Central memory CD8-positive, alpha-beta T cell (primary cell): ENCODE measurements at places on chromosomes 6 and 20.

- no peaks in the 10 kb centered on the region for H3K27me3 ChIP-seq
- no peak overlapping the region for H3K27ac ChIP-seq
- H3K4me3 ChIP-seq: no peak overlapping the region
- no peak for DNase-seq
- peaks cover 10% of the 10 kb centered on the region for H3K36me3 ChIP-seq
- peaks cover 50% of the 10 kb centered on the region for H3K4me1 ChIP-seq
Observed at GRCh38 chr20:47531458-47531857, 29.8 kb downstream of the NCOA3 start.

DNA sequence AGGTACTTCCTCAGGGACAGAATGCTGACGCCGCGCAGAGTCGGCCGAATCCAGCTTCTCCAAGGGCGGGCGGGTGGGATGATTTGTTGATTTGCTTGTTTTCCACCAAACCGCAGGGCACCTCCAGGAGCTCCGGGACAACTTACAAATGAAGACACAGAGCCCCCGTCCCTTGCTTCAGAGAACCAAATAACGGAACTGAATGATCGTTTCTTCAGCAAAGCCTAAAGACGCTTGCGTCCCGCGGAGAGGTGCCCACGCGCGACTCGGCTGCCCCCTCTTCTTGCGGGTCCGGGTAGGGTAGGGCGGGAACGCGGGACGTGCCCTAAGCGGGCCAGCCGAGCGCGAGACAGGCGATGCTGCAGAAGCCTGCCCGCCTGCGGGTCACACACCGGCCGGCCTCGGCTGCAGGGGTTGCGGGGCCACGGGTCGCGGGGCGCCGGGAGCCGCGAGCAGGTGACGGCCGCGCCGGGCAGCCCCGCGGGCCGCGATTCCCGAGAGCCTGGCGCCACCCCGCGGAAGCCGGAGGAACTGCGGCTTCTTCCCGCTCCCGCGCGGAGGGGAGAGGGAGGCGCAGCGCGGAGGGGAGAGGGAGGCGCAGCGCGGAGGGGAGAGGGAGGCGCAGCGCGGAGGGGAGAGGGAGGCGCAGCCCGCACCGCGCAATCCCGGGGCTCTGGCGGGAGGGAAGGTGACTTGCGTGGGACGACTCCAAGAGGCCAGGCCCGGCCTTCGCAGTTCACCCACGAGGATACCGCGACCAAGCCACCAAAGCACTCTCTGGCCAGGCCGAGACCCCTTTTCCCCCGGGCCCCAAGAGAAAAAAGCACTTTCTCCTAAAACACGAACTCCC lies 7.7 kb upstream of the FOXF2 start:
- DNase-seq: no peak
- H3K4me3 ChIP-seq: no peak overlapping the region
- peaks cover 29% of the 10 kb centered on the region for H3K4me1 ChIP-seq
- H3K27me3 ChIP-seq: peaks cover 66% of the 10 kb centered on the region
- peaks cover 7% of the 10 kb centered on the region for H3K36me3 ChIP-seq

GRCh38 chr6:150898399-150899170 lies 33.1 kb downstream of the MTHFD1L start:
- no peaks in the 10 kb centered on the region for H3K27me3 ChIP-seq
- no peak overlapping the region for H3K4me3 ChIP-seq
- peaks cover 2% of the 10 kb centered on the region for H3K36me3 ChIP-seq

DNA sequence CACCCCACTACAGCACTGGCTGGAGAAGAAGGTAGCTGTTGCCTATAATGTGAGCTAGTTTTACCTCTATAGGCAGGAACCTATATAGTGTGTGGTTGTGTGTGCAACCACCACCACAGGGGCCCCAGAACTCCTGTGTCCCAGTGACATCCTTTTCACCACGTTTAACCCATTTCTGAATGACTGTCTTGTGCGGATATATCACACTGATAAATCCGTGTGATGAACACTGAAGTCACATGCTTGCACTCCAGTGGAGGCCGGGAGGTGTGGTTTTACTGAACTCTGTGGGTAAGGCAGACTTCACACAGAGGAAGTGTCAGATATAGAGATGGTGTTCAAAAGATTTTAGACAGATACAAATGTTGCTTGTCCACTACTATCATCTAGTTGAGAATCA lies 32.5 kb downstream of the SDHAF4 start:
- H3K27ac ChIP-seq: no peak overlapping the region
- H3K4me3 ChIP-seq: no peak overlapping the region
- no peak for DNase-seq
- H3K27me3 ChIP-seq: no peaks in the 10 kb centered on the region

GRCh38 chr6:25302677-25303128 lies 23.5 kb downstream of the CARMIL1 start:
- peaks cover 2% of the 10 kb centered on the region for H3K36me3 ChIP-seq
- DNase-seq: no peak
- H3K27ac ChIP-seq: no peak overlapping the region

GRCh38 chr6:71034563-71035345 lies 77.9 kb upstream of the B3GAT2 start:
- no peaks in the 10 kb centered on the region for H3K36me3 ChIP-seq
- H3K4me3 ChIP-seq: no peak overlapping the region
- no peaks in the 10 kb centered on the region for H3K4me1 ChIP-seq
- no peak overlapping the region for H3K27ac ChIP-seq

GRCh38 chr6:5112066-5112799 lies 27.1 kb downstream of the PPP1R3G start:
- DNase-seq: no peak
- H3K27ac ChIP-seq: no peak overlapping the region
- H3K27me3 ChIP-seq: no peaks in the 10 kb centered on the region
- no peak overlapping the region for H3K4me3 ChIP-seq
- H3K4me1 ChIP-seq: no peaks in the 10 kb centered on the region

GRCh38 chr6:89002523-89002922 lies 39.1 kb upstream of the RNGTT start:
- no peak overlapping the region for H3K4me3 ChIP-seq
- peaks cover 1% of the 10 kb centered on the region for H3K36me3 ChIP-seq
- no peaks in the 10 kb centered on the region for H3K27me3 ChIP-seq
- no peak for DNase-seq
- H3K4me1 ChIP-seq: peaks cover 9% of the 10 kb centered on the region
- H3K27ac ChIP-seq: no peak overlapping the region

DNA sequence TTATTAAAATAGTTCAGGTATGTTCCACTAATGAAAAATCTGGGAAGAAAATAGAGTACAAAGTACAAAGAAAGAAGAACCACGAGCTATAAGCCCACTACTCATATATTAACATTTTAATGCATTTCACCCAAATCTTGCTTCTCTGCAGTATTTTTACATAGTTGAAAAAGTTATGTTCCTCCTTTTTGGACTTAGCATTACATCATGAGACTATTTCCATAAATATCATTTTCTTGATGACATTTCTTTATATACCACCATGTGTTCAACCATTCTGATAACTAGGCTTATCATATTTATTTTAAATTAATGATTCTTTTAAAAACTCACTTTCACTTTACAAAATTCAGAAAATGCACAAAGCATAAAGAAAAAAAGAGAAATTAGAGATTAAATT lies 3.0 kb downstream of the IPCEF1 start:
- H3K4me1 ChIP-seq: peaks cover 6% of the 10 kb centered on the region
- DNase-seq: no peak
- H3K27ac ChIP-seq: no peak overlapping the region
- peaks cover 23% of the 10 kb centered on the region for H3K27me3 ChIP-seq

GRCh38 chr20:4155953-4156352 lies 140.6 kb upstream of the RNF24 start:
- no peaks in the 10 kb centered on the region for H3K4me1 ChIP-seq
- H3K27ac ChIP-seq: no peak overlapping the region
- H3K36me3 ChIP-seq: peaks cover 2% of the 10 kb centered on the region
- DNase-seq: no peak
- H3K4me3 ChIP-seq: no peak overlapping the region
- H3K27me3 ChIP-seq: peaks cover 35% of the 10 kb centered on the region

- no peak overlapping the region for H3K4me3 ChIP-seq
- H3K4me1 ChIP-seq: no peaks in the 10 kb centered on the region
- DNase-seq: no peak
Observed at GRCh38 chr6:7761051-7761450, 35.2 kb downstream of the BMP6 start.

DNA sequence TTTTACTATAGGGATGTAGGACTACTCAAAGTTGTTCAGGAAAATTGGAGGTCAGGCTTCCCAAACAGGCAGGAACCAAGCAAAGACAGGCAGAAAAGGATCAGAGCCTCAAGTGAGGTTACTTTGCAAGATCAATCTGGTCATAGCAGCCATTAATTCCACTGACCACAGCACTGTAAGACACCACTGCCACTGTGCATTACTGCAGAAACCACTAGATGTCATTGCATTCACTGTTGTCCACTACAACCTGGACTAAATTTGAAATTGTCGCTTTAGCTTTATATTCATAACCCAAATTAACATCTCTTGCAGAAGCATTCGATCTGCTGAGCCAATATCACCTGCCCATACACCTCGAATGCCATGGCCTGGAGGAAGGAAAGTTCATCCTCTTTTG lies 126.9 kb upstream of the UFL1 start:
- no peak overlapping the region for H3K27ac ChIP-seq
- DNase-seq: no peak
- H3K4me3 ChIP-seq: no peak overlapping the region
- H3K36me3 ChIP-seq: no peaks in the 10 kb centered on the region

GRCh38 chr6:27312950-27313271 lies 838 bp upstream of the POM121L2 start:
- H3K4me1 ChIP-seq: peaks cover 13% of the 10 kb centered on the region
- H3K27ac ChIP-seq: no peak overlapping the region
- H3K27me3 ChIP-seq: peaks cover 84% of the 10 kb centered on the region
- peaks cover 4% of the 10 kb centered on the region for H3K36me3 ChIP-seq

DNA sequence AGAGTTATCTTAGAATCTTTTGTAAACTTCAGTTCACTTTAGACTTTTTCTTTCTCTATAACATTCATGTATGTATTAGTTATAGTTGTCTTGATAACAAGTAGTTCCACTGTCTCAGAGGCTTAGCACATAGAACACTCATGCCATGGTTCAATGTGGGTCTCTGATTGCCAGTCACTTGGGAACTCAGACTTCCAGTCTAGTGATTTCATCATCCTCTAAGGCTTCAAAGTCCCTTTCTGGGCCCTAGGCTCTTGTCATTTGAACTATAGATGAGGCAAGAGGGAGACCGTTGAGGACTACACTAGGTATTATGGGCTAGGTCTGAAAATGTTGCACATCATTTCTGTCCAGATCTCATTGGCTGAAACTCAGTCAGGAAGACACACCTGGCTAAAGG lies 8.4 kb upstream of the EEF1E1 start:
- H3K4me1 ChIP-seq: no peaks in the 10 kb centered on the region
- no peak overlapping the region for H3K27ac ChIP-seq
- H3K4me3 ChIP-seq: no peak overlapping the region
- DNase-seq: no peak
- peaks cover 73% of the 10 kb centered on the region for H3K27me3 ChIP-seq

DNA sequence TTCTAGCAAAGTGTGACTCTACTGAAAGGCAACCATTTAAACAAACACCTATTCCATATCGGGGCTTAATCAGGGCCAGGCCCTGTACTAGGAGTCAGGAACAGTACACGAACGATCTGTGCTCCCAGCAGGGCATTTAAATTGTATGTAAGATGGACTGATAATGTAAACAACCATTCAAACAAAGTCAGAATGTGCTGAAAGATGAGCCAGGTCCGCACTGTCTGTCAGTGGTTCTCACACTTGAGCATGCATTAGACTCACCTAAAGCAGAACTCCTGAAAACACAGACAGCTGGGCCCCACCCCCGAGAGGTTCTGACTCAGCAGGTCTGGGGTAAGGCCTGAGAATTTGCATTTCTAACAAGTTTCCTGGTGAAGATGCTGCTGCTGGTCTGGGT lies 81.6 kb downstream of the PXDC1 start:
- peaks cover 40% of the 10 kb centered on the region for H3K27me3 ChIP-seq
- H3K27ac ChIP-seq: no peak overlapping the region
- H3K4me3 ChIP-seq: no peak overlapping the region
- H3K4me1 ChIP-seq: no peaks in the 10 kb centered on the region
- H3K36me3 ChIP-seq: no peaks in the 10 kb centered on the region
- DNase-seq: no peak

DNA sequence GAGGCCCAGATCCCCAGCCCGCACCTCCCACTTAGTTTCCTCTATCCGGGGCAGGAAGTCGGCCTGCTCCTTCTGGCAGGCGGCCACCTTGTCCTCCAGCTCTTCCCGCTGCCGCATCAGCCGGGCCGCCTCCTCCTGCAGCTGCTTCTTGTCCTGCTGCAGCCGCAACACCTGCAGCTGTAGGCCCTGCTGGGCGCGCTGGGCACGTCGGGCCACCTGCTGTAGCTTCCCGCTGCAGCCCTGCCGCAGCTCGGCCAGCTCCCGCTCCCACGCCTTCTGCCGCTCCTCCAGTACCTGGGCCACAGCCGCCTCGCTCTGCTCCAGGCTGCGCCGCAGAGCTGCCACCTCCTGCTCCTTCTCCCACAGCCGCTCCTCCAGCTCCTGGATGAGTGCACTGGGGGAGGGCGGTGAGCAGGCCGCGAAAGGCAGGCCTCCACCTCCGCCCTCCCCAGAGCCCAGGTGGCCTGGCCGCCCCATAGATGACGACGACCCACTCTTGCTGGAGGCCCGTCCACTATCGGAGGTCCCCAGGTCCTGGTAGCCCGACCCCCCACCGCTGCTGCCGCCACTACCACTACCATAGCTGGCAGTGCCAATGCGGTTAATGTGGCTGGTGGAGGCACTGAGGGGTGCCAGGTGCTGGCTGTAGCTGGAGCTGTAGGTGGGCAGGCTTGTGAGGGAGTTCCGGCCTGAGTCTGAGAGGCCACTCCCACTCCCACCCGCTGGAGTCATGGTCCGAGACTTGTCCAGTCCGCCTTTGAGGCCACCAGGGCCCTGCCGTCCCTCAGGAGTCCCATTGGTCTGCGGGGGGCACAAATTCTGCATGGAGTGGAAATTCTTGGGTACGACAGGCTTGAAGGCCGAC lies 6.0 kb upstream of the FASTKD5 start:
- no peak for DNase-seq
- H3K27ac ChIP-seq: no peak overlapping the region
- peaks cover 18% of the 10 kb centered on the region for H3K27me3 ChIP-seq

DNA sequence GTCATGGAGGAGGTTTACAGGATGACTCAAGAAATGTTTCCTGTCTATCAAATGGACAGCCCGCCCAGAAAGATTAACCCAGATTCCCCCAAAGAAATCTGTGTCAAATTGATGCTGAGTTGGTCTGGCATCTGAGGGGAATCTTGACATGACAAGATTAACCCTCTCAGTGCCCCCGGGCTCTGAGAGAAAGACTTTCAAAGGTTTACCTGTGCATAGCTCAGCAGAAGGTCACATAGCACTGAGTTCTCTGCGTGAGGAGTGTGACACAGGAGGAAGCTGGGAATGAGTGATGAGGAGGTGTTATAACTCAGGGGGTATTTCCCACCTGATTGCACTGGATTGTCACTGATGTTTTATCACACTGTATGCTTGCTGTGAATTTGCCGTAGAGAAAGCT lies 601.2 kb downstream of the DHX35 start:
- no peak overlapping the region for H3K27ac ChIP-seq
- H3K27me3 ChIP-seq: no peaks in the 10 kb centered on the region
- no peak for DNase-seq
- peaks cover 1% of the 10 kb centered on the region for H3K36me3 ChIP-seq
- H3K4me1 ChIP-seq: no peaks in the 10 kb centered on the region
- no peak overlapping the region for H3K4me3 ChIP-seq

- H3K4me3 ChIP-seq: peak overlapping the region; percentile 62
- peaks cover 13% of the 10 kb centered on the region for H3K4me1 ChIP-seq
- peaks cover 4% of the 10 kb centered on the region for H3K36me3 ChIP-seq
- H3K27ac ChIP-seq: no peak overlapping the region
- peaks cover 60% of the 10 kb centered on the region for H3K27me3 ChIP-seq
Observed at GRCh38 chr20:46020555-46020954, 8.5 kb upstream of the SLC12A5 start.

GRCh38 chr6:154561750-154562149 lies 51.3 kb upstream of the CNKSR3 start:
- peaks cover 2% of the 10 kb centered on the region for H3K36me3 ChIP-seq
- H3K27ac ChIP-seq: no peak overlapping the region
- H3K4me3 ChIP-seq: no peak overlapping the region
- H3K27me3 ChIP-seq: peaks cover 28% of the 10 kb centered on the region
